Activated T-cell treated with anti-CD3 and anti-CD28 coated beads, Interleukin-2, amount 50 U/mL, for 72 hours (primary cell): ENCODE measurements at places on chromosomes 7 and 10.

DNA sequence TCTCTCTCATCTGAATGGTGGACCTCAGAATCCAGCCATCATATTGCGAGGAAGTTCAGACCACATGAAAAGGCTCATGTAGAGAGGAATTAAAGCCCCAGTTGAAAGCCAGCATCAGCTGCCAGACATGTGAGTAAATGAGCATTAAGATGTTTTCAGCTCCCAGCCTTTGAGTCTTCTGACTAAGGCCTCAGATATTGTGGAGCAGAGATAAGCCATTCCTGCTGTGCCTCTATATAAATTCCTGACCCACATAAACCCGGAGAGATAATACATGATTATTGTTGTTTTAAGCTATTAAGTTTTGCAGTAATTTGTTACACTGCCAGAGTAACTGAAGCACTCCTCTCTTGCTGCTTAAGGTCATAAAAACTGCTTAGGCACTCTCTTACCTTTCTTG lies 14.6 kb downstream of the FAM149B1 start:
- no peak for DNase-seq

GRCh38 chr7:2209146-2209960 lies 23.4 kb downstream of the MAD1L1 start:
- DNase-seq = peak; percentile 50

- no peak for DNase-seq
These were observed 117.4 kb downstream of the RNLS start for GRCh38 chr10:88465765-88466164.

DNA sequence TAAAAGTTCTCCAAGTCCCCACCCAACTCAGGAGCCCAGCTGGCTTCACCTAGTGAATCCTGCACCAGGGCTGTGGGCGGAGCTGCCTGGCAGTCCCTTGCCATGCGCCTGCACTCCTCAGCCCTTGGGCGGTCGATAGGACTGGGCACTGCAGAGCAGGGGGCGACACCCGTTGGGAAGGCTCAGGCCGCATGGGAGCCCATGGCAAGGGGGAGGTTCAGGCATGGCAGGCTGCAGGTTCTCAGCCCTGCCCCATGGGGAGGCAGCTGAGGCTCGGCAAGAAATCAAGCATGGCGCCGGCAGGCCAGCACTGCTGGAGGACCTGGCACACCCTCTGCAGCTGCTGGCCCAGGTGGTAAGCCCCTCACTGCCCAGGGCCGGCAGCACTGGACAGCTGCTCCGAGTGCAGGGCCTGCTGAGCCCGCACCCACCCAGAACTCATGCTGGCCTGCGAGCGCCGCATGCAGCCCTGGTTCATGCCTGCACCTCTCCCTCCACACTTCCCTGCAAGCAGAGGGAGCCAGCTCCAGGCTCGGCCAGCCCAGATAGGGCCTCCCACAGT lies 149.9 kb downstream of the ANKRD30A start:
- no peak for DNase-seq

DNA sequence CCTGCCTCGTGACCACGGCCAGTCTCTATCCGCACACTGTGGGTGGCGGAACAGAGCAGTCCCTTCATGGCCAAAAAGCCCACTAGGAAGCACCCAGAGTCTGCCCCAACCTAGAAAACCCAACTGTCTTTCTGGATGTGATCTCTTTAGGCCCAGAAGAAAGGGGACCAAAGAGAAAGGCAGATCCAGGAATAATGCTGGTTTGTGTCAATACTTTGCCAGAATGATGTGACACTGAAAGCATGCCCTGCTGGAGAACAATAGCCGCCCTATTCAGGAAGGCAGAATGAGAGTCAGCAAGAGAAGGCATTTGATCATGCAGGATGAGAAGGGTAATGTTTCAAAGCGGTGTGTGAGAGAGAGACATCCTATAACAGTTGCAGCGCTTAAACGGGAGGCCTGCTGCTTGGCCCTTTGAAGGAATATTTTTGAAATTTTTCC lies 274.7 kb downstream of the USP6NL start:
- no peak for DNase-seq

DNA sequence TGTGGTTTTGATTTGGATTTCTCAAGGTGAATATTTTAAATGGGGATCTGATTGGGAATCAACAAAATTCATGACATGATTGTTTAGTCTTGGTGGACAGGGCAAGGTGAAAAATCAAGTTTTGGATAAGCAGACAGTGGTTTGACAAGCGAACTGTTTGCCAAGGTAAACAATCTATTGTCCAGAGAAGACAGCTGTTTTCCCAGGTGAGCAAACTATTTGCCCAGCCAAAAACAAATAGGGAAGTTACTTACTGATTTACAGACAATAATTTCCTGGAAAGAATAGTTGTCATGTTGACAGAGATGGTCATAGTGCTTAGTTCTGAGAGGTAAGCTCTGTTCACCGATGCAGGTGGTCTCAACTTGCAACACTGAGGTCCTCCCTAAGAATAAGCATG lies 94.0 kb upstream of the STEAP1B start:
- DNase-seq = no peak

- no peak for DNase-seq
These were observed 49.4 kb downstream of the FAM171A1 start for GRCh38 chr10:15321431-15322341.

DNA sequence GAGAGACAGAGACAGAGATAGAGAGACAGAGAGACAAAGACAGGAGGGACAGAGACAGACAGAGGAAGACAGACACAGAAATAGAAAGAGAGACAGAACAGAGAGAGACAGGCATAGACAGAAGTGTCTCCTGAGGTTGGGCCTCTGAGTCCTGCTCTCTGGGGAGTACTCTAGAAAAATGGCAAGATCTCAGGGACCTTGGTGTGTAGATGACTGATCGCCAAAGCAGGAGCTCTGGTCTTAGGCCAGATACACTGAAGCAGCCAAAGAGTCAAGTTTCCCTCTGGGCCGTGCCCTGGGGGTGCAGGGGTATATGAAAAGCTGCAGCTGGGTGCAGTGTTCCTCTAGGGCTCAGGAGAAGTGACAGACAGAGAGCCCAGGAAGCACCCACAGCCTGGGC lies 176.6 kb upstream of the TNS3 start:
- no peak for DNase-seq

DNA sequence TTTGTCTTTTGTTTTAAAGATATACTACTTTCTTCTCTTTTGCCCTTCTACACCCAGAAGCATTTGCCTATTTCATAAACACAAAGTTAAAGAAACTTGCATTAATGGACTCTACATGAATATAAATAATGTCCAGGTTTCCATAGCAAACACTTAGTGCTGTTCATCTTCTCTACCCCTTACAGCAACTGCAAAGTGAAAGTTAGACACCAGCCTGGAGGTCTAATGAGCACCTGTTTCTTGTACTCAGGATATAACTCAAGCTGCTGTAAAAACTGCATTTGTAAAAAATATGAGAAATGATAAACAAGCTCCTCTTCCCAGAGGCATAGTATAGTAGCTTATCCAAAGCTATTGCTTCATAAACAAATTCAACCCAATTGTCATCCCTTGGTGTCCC lies 76.0 kb upstream of the RELN start:
- no peak for DNase-seq

- DNase-seq = no peak
These were observed 558 bp downstream of the ARHGAP22 start for GRCh38 chr10:48604039-48604990.
